ENCODE measurements at places on chromosomes 5 and 9.

- DNase-seq, result no peak
These were observed 66.0 kb upstream of the SMIM15 start for GRCh38 chr5:61228229-61228628.

GRCh38 chr9:123262338-123262737 lies 6.0 kb downstream of the STRBP start:
- no peak for DNase-seq

- no peak for DNase-seq
These were observed 65.0 kb upstream of the RAPGEF1 start for GRCh38 chr9:131804826-131805225.

- no peak for DNase-seq
These were observed 127.4 kb downstream of the COL23A1 start for GRCh38 chr5:178462816-178463215.

DNA sequence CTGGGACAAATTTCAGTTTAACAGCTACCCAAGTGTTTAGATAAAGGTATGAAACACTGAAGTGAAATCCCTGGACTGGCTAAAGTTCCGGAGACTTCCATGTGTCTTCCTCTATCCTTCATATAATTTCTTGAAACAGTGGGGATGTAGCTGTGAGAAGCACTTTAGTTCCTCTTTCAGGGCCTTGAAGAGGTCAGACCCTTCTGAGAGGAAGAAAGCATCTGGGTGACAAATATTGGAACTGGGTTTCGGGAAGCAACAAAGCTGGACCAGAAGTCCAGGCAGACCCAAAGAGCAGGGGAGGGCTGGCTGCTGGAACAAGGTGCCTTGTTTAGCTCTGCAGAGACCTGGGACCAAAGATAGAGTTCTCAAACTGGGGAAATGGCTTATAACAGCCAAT lies 75.4 kb upstream of the ZFAND5 start:
- DNase-seq, result no peak

- no peak for DNase-seq
These were observed 45.1 kb upstream of the UGCG start for GRCh38 chr9:111851553-111851952.

- DNase-seq, result no peak
These were observed 5.6 kb downstream of the ENTREP1 start for GRCh38 chr9:69330580-69330979.

- no peak for DNase-seq
These were observed 83.1 kb upstream of the RASA1 start for GRCh38 chr5:87184605-87185004.

- no peak for DNase-seq
These were observed 61.7 kb upstream of the PDE4D start for GRCh38 chr5:59955241-59955640.

Measured in nucleus accumbens (tissue), 56 donors.